ENCODE measurements at places on chromosomes 6 and 20.

DNA sequence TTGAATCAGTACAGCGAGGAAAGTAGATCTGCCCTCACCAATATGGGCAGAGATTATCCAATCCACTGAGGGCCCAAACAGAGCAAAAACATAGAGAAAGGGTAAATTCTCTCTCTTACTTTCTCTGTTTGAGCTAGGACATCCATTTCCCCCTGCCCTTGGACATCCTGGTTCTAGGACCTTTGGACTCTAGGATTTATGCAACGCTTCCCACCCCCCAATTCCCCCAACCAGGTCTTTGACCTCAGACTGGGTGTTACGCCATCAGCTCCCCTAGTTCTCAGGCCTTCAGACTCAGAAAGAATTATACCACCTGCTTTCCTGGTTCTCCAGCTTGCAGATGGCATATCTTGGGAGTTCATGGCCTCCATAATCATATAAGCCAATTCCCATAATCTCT is 10.2 kb upstream of the B3GAT2 start:
- no peak for DNase-seq

DNA sequence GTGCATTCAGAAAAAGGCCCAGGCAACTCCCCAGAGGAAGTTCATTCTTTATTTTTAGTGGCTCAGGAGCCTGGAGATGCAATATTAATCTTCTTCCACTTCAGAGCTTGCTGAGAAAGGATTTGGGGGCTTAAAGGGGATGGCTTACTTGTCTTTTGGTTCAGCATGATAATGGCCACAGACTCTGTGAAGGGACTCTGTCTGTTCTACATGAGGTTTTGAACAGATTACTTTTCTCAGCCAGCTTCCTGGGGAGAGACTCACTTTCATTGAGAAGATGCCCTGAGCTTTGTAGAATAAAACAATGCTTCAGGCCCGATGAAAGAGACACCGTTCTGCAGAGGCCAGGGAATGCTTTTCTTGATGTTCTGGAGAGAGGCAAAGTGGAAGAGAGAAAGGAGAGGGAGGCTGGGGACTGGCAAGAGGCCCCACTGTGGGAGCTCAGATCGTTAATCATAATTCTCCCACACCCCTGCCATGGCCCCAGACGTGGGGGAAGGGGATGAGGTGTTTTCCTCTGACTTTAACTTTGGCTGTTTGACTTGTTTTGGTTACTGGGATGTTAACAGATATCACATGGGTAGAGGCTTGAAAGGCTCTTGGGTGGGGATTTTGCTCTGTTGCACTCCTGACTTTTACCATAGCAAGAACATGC is 19.1 kb downstream of the SCP2D1 start:
- no peak for DNase-seq

DNA sequence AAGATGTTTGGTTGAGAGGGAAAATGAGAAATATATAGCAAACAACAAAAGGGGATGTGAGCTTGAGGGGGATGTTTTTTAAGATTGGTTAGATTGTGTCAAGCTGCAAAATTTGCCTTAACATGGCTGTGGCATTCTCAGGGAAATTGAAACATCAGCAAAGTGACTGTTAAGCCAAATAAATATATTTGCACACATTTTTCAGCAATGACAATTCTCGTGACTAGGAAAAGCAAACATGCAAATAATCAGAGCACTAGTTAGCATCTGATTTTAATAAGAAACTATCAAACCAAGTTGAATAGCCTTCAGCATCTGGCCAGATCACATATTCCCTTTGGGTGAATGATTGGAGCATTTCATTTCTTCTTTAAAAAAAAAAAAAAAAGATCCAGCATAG is 262.8 kb downstream of the TBC1D7 start:
- peak; percentile 49 for DNase-seq

DNA sequence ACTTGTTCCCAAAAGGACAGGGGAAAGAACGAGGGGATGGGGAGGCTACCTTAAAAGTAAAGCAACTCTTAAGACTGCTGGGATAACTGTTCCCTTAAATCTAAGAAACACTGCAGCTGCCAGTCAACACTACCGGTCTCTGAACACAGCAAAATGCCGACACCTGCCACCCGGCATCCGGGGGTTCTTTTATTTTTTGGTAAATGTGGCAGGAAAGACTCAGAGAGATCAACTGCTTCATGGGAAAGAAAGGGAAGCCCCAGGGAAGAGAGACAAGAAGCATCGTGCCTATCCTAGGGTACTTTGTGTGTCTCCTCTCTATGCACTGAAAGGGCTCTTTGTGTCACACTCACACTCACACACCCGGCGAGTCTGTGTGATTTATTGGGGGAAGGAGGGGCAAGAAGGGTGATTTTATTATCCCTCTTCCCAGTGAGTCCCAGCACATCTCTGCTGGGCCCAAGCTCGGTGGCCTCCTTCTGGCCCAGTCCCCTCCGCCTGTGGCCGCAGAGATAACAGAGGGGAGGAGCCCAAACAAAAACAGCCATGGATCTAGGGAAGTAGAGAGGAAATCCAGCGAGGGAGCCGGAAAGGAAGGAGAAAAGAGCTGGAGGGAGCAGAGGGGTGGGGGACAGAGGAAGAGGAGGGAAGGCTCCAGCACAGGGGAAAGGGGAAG is 1.4 kb downstream of the FYN start:
- peak; percentile 73 for DNase-seq

DNA sequence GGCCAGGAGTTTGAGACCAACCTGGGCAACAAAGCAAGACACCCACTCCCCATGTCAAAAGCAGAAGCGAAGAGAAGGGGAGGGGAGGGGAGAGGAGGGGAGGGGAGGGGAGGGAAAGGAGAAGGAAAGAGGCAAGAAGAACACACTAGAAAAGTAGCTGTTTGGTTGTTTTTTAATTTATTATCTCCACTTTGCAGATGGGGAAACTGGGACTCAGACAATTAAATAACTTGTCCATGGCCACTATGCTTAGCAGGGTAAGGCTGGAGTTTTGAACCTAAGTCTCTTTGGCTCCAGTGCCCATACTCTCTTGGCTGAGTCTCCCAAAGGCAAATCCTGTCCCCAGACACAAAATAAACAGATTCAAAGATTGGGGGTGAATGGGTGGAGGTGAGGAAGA is 12.4 kb upstream of the GHRH start:
- DNase-seq, result no peak

DNA sequence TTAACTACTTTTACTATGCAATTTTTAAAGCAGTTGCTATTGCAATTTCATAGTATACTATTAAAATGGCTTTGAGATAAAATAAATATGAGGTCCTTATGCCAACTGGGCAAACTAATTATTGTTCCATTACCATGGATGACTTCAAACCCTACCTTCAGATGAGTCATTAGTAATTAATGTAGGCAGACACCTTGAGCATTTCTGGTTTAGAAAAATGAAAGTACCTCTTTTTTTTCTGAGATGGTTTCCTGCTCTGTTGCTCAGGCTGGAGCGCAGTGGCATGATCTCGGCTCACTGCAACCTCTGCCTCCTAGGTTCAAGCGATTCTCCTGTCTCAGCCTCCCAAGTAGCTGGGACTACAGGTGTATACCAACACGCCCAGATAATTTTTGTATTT is 11.9 kb downstream of the ASF1A start:
- DNase-seq, result no peak

DNA sequence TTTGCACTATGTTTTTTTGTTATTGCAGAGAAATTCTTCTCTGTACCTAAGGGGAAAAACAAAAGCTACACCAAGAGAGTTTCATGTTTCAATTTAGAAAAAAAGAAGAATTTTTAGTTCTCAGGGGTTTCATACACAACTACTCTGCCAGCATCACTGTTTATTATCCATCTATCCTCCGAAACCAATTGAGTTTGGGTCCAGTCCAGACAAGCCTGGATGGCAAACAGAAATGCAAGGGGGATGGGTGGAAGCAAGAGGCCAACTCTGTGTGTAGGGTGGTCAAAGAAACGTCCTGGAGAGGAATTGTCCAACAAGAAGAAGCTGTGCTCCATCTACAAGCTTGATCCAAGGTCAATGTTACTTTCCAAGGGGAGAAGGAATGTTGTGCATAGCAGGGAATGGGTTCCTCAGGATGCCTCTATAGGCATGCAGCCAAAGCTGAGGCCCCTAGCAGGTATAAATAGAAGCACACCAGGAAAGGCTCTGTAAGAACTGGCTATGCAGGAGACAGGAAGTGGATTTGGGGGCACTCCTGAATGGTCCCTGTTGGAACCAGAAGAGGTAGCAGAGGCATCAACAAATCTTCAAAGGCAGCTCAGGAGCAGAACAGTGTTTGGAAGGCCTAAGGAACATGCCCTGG is 64.4 kb downstream of the FILIP1 start:
- peak; percentile 57 for DNase-seq

GRCh38 chr6:20038410-20039204 is 173.7 kb downstream of the MBOAT1 start:
- DNase-seq, result no peak

DNA sequence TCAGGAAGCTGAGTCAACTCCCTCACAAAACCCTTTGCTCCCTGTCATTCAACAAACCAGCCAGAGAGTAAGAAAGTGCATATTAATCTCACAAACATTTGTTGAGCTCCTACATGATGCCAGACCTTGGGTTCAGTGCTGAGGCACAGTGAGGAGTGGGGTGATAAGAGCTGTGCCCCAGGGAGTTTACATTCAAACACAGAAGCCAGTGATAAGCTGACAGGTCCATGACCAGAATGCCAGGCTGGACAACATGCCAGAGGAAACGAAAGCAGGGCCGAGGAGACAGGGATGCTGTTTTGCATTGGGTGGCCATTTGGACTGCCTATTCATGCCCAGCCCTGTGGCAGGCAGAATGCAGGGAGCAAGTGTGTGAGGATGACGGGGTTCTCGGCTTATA is 76.7 kb downstream of the LRFN2 start:
- no peak for DNase-seq

DNA sequence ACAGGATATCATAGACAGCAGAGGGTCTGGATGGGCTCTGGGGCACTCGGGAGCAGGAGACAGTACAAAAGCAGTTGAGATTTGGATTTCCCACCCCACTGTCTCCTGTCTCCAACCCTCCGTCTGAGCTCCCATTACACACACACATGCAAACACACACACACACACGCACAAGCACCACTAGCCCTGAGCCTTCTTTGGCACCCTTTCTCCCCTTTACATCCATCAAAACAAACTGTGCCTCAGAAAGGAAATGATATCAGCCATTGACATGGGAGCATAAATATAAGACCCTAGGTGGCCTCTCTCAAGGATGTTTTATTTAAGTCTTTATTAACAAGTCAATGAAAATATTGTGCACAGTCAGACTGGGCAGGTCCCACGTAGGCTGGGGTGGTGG is 17.5 kb downstream of the TTBK1 start:
- no peak for DNase-seq

DNA sequence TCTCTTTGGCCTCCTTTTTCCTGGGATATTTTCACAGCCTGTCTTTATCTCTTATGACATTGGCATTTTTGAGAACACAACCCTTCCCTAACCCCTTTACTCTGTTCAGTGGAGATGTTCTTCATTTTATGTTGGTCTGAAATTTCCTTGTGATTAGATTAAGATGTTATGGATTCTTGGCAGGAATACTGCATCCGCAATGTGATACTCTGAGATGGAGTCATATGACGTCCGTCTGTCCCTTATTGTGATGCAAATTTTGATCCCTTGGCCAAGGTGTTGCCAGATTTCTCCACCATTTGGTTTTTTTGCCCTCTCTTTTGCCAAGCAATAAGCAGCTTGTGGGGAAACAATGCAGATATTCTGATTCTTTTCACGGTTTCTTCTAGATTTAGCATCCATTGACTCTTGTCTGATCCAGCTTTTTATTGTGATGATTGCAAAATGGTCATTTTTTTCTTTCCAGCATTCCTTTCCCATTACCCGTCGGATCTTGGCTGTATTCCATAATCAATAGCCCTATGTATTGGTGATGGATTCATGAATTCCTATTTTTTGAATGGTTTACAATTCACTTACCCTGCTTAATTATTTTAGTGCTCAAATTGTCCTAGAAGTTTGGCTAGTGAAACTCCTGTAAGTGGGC is 85.1 kb downstream of the NCOA3 start:
- DNase-seq, result peak; percentile 29

GRCh38 chr6:75952128-75952527 is 120.3 kb downstream of the IMPG1 start:
- no peak for DNase-seq

DNA sequence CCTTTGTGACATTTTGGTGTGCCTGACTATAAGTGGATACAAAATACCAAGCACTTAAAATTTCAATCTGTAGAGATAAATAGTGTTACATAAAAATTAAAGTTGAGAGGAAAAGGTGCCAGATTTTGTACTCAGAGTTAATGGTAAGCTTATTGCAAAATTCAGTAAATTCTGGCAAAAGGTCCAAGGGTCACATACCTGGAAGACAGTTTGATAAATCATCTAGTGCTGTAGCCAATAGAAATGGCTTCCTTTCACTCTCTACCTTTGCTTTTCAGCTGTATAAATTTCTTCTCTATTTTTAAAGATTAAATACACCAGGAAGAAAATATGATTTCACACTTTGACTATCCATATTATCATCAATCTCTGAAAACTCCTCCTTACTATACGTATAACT is 690.2 kb upstream of the NRSN1 start:
- DNase-seq, result no peak

- no peak for DNase-seq
These were observed 779.3 kb upstream of the CITED2 start for GRCh38 chr6:140153703-140154102.

DNA sequence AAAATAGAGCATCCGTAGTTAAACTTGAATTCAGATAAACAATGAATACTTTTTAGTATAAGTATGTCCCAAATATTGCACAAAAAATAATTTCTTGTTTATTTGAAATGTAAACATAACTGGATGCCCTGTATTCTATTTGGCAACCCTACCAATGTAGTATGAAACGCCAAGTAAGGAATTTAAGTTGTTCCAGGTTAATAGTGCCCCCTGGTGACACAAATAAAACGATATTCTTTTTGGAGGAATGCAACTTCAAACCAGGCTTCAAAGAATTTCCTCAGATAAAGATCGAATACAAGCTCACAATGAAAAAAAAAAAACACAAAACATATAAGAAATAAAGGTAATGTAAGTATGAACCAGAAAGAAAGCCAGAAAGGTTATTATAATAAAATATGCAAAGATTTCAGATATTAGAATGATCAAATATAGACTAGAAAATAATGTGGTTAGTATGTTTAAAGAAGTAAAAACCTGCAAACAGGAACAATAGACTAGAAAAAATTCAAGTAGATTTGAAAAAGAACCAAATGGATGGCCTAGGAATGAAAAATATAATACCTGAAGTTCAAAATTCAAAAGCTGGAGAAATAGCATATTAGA is 18.4 kb upstream of the AKAP7 start:
- peak; percentile 41 for DNase-seq

Measured in muscle of leg (tissue), 16 donors.